Left renal cortex interstitium (tissue), 4 donors: ENCODE measurements at places on chromosomes 7 and 10. TPM values are rescaled to one million over a fixed set of nuclear protein-coding genes. Genes with fewer than 3 reads are reported as not detected.

- no peak for DNase-seq
Observed at GRCh38 chr7:13742126-13742525, 247.3 kb downstream of the ETV1 start.

GRCh38 chr7:155234158-155234492, 63.6 kb upstream of the INSIG1 start:
- no peak for DNase-seq

DNA sequence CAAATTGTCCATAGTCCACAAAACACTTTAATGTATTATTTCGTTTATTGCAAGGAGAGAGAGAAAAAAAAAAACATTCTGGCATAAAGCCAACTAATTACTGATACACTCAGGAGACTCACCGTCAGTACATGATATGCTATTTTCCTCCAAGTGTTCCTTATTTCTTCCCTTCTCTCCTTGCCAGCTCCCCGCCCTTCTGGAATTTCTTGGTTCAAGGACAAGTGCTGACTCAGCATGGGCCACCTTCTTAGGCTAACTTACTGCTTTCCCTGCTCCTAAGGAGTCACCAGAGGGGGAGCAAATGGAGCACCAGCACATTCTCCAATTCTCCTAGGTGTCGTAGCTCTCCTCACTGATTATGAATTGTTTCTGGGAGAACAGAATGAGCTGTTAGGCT, 133.8 kb upstream of the HDAC9 start:
- no peak for DNase-seq

DNA sequence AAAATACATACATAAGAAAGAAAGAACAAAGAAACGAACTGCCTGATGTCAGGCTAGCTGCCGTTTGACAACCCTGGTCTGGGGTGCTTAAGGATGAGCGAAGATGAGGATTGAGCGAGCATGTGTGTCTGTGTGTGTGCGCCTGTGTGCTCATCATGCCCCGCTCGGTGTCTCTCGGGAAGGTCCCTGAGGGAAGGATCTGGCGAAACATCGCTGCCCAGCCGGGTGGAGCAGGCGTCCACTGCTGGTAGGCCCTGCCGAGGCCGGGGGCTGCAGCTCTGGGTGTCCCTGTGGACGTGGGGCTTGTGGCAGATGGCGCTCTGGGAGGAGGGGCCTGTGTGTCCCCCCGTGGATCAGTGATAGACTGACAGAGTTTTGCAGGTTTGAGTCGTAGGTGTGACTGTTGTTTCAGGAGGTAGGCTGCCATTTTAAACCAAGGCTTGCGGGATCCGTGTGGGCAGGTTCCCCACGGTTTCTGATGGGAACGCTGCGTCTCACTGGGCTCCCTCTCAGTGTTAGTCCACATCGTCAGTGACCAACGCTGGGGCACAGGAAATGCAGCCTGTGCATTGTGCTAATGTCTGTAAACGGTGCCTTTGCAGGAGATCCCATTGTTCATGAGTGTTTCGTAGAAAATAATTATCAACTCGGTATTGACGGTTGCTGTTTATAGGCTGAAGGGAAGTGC, 5.9 kb upstream of the SUN1 start:
- no peak for DNase-seq

TMEM176A gene
- 74.3 TPM for polyA plus RNA-seq

GRCh38 chr7:30681815-30682211, 443 bp downstream of the CRHR2 start:
- DNase-seq = no peak

CAMK2B gene
- polyA plus RNA-seq = 3.8 TPM

- DNase-seq = no peak
Observed at GRCh38 chr10:101903827-101904550, 60.4 kb upstream of the KCNIP2 start.

PLCE1 gene
- polyA plus RNA-seq = 37.6 TPM

DNA sequence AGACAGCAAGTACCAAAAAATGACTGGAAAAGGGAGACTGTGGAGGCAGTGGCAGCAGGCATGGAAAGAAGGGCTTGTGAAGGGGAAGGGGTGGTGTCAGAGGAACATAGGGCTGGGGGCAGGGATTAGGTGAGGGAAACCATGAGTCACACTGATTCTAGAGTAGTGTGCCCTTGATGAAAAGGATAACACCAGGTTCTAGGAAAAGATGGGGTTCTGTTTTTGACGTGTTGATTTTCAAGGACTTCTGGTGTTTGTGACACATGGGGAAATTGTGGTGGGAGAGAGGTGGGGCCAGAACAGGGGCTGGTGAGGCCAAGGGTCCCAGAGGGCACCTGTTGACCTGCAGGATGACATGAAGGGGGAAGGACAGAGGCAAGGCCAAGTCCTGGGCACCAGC, 57.1 kb downstream of the FIGNL1 start:
- DNase-seq = no peak

GRCh38 chr7:132117181-132117580, 459.1 kb downstream of the PLXNA4 start:
- no peak for DNase-seq

TMEM213 gene
- 44.3 TPM for polyA plus RNA-seq

LAMB4 gene
- 4.9 TPM for polyA plus RNA-seq

PTTG1IP2 gene
- polyA plus RNA-seq = not detected

EPHA1 gene
- polyA plus RNA-seq = 17.7 TPM

MBL2 gene
- not detected for polyA plus RNA-seq

DNA sequence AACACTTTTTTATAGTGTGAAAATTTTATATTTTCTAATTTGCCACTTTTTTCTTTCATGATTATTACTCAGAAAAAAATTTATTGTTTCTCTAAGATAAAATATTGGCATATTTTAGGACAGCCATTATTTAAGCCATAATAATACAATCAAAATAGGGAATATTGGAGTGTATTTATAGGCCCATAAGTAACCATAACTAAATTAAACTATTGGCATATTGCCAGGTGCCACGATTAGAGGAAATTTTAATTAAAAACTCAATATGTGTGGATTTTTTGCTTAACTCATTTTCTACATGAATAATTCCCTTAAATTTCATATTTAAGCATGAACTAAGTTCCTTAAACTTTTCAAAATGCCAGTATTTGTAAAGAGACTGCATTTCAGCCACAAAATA, 587.8 kb downstream of the IPMK start:
- no peak for DNase-seq

ZNF425 gene
- 7.2 TPM for polyA plus RNA-seq

GRCh38 chr7:112080978-112081377, 125.2 kb downstream of the DOCK4 start:
- DNase-seq = no peak

C10orf67 gene
- polyA plus RNA-seq = 1.9 TPM

DNA sequence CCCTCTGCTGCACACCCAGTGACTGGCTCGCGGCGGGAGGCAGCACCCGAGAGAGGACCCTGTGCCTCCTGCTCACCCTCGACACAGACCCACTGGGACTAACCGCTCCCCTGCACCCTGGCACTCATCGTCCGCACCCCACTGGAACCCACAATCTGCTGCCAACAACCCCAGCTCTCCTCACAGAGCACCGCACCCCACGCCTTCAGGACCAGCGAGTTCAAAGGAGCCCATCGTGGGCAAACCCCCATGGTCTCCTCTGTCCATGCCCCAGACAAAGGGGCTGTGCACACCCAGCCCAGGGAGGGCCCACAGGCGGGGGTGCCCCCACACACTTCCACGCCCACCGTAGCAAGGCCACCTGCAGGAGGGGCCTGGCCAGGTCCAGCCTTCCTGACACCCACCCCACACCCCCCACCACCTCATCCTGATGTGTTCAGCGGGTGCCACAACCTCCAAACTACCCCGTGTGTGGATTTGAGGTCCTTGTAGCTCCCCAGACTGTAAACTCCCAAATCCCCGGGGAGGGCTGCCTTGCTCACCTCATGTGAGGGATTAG, 14.0 kb downstream of the RASGEF1A start:
- no peak for DNase-seq
